ENCODE measurements at places on chromosomes 5 and 9.

GRCh38 chr9:122134822-122135528 lies 24.6 kb downstream of the NDUFA8 start:
- no peak for DNase-seq

- DNase-seq: no peak
Measured at GRCh38 chr9:108672475-108673190, 183.2 kb downstream of the ACTL7B start.

GRCh38 chr5:124570285-124571035 lies 176.0 kb downstream of the ZNF608 start:
- no peak for DNase-seq

DNA sequence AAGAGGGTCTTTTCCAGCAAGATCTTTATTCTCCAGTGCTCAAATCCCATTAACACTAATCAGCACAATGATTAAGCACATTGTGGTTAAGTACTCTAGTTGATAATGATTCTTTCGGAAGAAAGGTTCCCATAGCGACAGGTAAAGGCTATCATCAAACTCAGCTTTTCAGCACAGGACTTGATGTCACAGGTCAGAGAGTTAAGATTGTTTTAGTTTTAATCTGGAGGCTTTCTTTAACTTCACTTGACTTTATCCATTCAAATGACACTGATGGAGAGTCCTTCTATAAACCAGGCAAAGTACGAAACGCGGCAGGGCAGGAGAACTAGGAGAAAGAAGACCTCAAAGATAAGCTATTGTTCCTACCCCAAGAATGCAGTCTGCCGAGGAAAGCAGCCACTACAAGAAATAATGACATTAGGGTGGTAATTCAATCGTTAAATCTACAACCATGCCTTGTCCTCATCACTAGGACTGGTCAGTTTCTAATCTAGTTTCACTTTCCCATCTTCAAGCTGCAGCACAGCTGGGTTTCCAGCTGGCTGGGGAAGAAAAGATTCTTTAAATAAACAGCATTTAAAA lies 4.6 kb downstream of the NRG2 start:
- no peak for DNase-seq

GRCh38 chr5:68894673-68895072 lies 199.1 kb upstream of the SLC30A5 start:
- no peak for DNase-seq

DNA sequence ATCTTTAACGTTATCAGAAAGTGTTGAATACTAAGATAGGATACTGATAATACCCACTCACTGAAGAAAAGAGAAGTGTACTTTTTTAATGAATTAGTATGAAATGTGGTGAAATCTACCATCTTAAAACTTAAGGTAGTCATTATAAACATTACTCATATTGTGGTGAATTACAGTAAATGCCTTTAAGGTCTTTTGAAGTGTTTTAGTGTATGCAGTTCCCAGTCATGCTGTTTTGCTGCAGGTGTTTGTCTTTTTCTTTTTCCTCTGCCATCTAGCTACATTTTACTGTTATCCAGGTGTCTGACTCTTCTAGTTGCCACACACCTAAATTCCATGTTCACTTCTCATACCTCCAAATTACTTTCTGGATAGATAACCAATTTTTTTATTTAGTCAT lies 72.6 kb downstream of the ERMP1 start:
- no peak for DNase-seq

DNA sequence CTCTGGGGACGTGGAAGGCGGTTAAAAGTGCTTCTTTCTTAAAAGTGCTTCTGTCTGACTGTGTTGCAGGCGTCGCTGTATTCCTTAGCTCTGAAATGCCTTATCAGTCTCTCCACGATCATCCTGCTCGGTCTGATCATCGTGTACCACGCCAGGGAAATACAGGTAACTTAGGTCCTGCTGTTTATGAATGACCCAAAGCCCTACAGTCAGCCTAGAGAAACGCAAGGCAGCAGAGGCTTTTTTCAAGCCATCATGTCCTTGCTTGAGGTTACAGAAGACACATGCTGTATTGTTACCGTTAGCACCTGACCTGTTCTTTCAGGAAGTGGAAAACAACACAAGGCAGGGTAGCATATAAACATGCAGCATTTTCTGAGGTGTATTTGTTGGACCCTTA lies 2.0 kb downstream of the KCNN2 start:
- DNase-seq: no peak

DNA sequence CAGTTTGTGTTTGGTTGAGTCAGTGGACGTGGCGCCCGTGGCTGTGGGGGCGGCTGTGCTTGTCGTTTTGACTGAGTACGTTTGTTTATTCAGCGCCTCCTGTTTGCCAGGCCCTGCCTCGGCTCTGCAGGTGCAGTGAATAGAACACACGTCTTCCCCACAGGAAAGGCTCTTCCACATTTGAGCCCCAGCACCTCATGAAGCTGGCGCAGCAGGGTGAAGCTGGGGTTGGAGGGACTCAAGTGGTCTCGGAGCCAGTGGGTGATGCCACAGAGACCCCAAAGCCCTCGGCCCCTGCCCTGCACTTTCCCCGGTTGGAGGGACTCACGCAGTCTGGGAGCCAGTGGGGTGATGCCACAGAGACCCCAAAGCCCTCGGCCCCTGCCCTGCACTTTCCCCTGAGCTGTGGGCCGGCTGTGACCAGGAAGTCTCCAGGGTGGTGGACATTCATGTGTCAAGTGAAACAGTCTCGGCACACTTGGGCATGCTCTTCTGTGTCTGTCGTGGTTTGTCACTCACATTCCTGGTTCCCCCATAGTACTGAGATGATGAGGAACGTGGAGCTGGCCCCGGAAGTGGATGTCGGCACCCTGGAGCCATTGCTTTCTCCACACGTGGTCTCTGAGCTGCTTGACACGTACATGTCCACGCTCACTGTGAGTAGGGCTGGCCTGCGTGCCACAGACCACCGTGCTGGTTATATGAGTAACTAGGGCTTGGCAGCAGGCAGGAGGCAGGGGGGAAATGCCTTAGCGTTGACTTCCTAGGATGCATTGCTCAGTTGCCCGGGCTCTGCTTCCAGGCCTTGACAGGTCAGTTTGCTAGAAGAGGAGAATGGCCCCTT lies 13.6 kb downstream of the EXOC3 start:
- DNase-seq: peak; percentile 70

Data from cardiac septum (tissue), 1 donor.